ENCODE measurements at places on chromosomes 4 and X. TPM values are rescaled to one million over a fixed set of nuclear protein-coding genes. Genes with fewer than 3 reads are reported as not detected.

DNA sequence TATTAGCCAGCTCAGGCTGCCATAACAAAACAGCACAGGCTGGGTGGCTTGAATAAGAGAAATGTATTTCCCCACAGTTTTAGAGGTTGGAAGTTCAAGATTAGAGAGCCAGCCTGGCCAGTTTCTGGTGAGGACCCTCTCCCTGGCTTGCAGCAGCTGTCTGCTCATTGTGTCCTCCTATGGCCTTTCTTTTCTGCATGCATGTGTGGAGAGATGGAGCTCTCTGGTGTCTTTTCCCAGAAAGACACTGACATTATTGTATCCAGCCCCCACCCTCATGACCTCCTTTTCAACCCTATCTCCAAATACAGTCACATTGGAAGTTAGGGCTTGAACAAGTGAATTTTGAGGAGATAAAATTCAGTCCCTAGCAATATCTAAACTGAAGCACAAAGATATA, 263.8 kb upstream of the PABPC4L start:
- no peak for DNase-seq

GRCh38 chrX:10966057-10966456, 145.1 kb upstream of the HCCS start:
- no peak for DNase-seq

- DNase-seq, result no peak
Observed at GRCh38 chr4:55030589-55030988, 94.8 kb downstream of the KDR start.

- no peak for DNase-seq
Observed at GRCh38 chrX:8345473-8345872, 119.2 kb upstream of the VCX3B start.

GRCh38 chr4:164109503-164109902, 615.0 kb downstream of the TMA16 start:
- peak; percentile 21 for DNase-seq

DNA sequence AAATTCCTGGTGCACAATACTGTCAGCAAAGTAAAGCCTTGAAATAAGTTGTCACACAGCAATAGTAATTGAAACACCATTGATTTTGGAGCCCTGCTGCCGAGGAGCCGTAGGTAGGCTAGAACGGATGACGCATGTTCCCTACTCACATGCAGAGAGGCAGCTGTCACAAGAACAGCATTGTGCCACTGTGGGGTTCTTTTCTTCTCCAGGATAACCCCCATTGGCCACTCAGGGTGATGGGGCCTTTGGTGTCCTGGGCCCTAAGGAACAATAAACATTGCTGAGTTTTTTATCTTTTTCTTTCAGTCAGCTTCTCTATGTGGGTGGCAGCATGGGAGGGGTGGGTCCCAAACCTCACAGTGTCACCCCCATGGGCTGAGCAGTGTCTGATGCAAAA, 542.3 kb downstream of the BCOR start:
- no peak for DNase-seq

DNA sequence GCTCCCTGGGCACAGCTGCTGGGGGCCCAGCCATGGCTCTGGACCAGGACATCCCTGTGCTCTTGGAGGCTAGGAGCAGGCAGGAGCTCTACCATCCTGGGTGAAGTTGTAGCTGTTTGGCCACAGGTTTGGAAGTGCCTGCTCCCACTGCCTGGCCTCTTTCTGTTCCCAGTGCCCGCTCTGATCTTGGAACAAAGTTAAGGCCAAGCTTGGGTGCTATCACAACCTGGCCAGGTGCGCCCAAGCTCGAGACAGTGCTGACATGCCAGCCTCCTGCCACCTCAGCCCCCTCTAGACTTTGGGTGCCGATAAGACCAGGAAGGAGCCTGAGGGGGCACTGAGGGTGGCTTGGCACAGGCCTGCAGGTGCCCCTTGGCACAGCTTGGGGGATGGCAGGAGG, 686.1 kb upstream of the AADAT start:
- no peak for DNase-seq

GRCh38 chr4:142467088-142467487, 379.0 kb downstream of the INPP4B start:
- DNase-seq, result no peak

DNA sequence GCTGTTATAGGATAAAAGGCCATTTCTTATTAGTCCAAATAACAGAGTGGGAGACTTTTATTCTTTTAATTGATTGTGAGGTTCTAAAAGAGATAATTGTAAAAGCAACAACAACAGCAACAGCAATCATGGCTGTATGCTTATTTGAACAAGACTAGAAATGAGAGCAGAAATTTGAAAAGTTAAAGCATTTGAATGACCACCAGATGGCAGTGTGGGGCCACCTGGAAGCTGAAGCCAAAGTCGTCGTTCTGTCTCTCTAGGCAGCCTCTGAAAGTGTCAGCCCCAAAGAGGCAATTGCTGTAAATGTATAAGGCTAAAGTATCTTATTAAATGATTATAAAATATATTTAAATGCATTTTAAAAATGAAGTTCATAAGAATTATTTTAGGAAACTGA, 42.2 kb downstream of the SH2D1A start:
- DNase-seq, result peak; percentile 15

DNA sequence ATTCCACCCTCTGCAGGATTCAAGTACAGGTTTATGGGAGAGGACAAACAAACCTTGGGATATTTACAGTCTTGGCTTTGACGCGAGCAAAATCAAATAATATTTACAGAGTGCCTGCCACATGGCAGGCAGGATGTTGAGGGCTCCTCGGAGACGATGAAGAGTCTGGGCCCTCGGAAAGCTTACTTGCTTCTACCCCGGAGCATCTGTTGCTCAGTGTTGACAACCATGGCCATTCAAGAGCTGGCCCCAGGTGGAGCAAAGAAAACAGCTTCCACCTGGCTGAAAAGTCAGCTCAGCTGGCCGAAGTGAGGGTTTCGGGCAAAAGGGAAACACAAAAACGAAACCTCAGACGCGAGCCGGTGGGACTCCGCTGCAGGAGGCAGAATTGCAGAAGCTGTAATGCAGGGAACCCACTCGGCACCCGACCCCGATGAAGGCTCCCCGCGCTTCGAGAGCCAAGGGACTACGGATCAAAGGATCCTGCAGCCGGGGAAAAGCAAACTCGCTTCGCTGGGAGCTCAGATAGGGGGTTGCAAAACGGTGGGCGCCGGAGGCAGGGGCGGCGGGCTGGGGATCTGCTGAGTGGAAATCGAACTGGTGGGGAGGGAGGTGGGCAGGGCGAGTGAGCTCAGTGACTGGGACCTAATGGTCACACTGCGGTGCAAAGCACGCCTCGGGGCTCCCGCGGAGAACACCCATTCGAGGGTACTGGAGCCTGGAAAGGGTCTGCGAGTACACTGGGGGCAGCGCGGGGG, 805 bp downstream of the ATP8A1 start:
- no peak for DNase-seq

GRCh38 chrX:119488749-119489148, 20.5 kb downstream of the SLC25A5 start:
- DNase-seq, result peak; percentile 50

GRCh38 chr4:102868153-102868780, 525 bp upstream of the CISD2 start:
- DNase-seq, result no peak

DNA sequence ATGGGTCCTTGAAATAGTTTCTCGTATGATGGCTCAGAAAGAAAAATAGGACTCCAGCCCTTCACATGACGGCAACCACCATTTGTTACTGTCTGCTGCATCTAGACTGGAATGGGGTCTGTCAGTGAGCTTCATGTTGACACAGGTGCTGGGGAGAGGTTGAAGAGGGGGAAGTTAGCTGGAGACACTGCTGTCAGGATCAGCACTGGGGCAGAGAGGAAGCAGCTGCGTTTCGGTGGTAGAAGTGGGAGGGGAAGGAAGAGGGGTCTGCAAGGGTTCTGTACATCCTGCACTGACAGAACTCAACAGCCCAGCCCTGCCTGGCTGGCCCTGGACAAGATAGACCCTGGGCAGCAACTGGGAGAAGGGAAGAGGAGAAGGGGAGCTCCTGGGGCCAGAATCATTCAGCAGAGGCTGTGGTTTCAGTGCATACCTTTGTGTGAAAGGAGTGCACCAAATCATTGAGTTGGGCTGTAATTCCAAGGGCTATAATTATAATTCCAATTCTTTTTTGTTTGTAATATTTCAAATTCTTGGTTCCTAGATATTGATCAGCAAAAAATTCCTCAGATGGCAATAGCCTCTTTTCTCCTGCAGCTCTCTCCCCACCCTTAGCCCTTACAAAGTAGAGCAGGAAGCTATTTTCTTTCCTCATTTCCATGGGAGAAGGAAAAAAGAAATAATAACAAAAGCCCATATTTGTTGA, 119.4 kb upstream of the C1GALT1C1 start:
- DNase-seq, result peak; percentile 18

DNA sequence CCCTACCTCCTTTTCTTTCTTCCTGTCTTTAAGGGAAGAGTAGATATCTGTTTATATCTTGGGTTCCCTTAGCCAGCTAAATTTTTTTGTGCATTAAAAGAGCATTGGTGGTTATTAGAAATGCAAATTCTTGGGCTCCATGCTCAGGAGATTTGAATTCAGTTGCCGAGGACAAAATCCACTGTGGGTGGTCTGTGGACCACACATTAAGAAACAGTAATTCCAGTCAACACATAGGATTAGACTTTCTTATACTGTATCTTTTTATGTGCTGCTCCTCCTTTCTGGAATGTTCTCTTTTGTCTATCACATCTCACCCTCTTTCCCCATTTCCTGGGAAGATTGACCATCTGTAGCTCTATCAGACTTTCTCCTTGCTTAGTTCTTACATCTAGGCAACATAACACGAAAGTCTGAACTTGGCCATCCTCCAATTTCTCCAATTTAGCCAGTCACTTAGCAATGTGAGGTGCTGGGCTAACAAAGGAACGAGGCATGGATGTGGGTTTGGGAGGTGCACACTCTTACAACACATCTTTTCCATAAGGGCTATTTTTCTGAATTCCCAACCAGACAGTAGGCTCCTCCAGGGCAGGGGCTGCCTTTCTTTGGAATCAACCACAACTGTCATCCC, 5.3 kb upstream of the PDLIM3 start:
- DNase-seq, result no peak

GRCh38 chr4:84952004-84952403, 14.5 kb downstream of the WDFY3 start:
- peak; percentile 83 for DNase-seq

DNA sequence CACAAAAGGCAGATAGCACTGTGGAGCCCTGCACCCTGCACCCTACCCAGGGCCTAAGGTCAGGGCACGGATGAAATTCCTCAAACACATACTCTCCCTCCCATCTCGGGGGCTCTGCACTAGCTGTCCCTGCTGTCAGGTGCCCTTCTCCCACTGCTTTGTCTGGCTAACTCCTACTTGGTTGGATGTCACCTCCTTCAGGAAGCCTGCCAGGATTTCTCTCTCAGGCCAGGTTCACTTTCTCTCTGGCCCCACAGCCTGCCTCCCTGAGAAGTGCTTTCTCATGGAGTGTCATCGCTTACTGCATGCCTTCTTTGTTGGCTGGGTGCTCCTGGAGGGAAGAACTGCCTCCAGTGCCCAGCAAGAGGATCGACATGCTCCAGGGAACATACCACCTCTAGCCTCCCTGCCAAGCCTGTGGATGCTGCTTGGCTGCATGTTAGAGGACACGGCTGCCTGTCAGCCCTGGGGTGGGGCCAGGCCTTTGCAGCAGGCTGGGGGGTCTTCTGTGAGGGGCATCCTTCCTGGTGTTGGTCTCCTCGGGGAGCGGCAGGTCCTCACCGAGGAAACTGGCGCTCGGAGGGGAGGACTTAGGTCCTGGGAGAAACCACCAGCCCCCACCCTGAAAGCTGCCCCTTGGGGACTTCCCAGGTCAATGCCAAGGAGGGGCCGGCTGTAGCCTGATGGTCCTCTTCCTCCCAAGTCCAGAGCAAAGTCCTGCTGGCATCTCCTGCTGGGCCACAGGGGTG, 15.0 kb downstream of the ABLIM2 start:
- no peak for DNase-seq

GRCh38 chrX:11429538-11430085, 136.4 kb downstream of the AMELX start:
- DNase-seq, result no peak

DNA sequence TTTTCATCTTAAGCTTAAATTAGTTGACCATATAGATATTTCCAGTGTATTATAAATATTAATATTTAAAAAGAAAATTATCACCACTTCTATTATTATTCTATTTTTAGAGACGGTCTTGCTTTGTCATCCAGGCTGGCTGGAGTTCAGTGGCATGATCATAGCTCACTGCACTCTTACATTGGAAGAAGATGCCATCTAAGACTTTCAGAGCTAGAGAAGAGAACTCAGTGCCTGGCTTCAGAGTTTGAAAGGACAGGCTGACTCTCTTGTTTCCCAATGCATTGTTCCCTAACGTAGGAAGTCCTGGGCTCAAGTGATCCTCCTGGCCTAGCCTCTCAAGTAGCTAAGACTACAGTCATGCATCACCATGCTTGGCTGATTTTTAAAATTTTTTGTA, 75.9 kb downstream of the FIP1L1 start:
- no peak for DNase-seq

GRCh38 chr4:154478547-154478946, 13.1 kb downstream of the DCHS2 start:
- no peak for DNase-seq

DNA sequence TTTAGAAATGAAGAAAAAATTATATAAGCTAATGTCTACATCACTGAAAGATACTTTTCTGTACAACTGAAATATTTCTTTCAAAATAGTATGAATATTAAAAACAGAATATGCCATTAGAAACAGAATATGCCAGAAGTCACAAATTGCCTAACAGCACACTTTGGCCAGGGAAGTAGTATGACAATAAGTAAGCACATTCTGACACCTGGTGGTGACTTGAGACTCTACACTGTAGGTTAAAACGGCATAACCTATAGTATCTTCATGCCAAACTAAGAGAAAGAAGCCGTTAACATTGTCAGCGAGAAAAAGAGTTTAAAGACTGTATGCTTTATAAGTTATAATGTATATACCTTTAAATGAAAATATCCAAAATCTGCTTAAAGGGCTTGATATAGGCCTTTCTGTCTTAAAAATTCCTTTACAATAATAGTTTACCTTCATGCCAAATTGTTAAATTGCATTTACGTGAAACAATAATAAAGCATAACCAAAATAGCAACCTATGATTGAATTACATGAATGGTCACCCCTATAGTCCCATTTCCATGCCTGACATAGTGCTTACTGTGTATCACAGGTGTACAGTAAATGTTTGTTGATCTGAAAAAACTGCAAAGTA, 32.8 kb downstream of the FAM13A start:
- DNase-seq, result peak; percentile 75

- DNase-seq, result no peak
Observed at GRCh38 chr4:304969-305680, at the start of gene ZNF732. Gene ZNF732, minus strand, starts transcription at chr4:305474. Its CDS starts 164 bp downstream, at chr4:305310.

GRCh38 chr4:88570001-88570400, 22.3 kb upstream of the HERC3 start:
- DNase-seq, result no peak

MID1 gene
- total RNA-seq, result 11.8 TPM

OTC gene
- not detected for total RNA-seq

OFD1 gene
- total RNA-seq, result 7.3 TPM

TMEM271 gene
- not detected for total RNA-seq

CACNA1F gene
- not detected for total RNA-seq

ASB9 gene
- 4.2 TPM for total RNA-seq

TRAPPC2 gene
- 11.5 TPM for total RNA-seq

PPBP gene
- total RNA-seq, result not detected

DIPK2B gene
- not detected for total RNA-seq

GABRB1 gene
- total RNA-seq, result not detected

HTN3 gene
- total RNA-seq, result not detected

CSAG2 gene
- total RNA-seq, result not detected

DUSP21 gene
- total RNA-seq, result not detected

CAMK2D gene
- 73.6 TPM for total RNA-seq

RTL9 gene
- 0.11 TPM for total RNA-seq

PCDH10 gene
- total RNA-seq, result 1.0 TPM

CXorf66 gene
- total RNA-seq, result not detected

CDX4 gene
- not detected for total RNA-seq

SMIM20 gene
- 33.6 TPM for total RNA-seq

IL2 gene
- not detected for total RNA-seq

Data from LHCN-M2 (cell line).